NCI-H1048 (cell line): ENCODE measurements at places on chromosomes 16 and 17.

- no peak for DNase-seq
Observed at GRCh38 chr17:60769327-60769726, 91.7 kb downstream of the BCAS3 start.

DNA sequence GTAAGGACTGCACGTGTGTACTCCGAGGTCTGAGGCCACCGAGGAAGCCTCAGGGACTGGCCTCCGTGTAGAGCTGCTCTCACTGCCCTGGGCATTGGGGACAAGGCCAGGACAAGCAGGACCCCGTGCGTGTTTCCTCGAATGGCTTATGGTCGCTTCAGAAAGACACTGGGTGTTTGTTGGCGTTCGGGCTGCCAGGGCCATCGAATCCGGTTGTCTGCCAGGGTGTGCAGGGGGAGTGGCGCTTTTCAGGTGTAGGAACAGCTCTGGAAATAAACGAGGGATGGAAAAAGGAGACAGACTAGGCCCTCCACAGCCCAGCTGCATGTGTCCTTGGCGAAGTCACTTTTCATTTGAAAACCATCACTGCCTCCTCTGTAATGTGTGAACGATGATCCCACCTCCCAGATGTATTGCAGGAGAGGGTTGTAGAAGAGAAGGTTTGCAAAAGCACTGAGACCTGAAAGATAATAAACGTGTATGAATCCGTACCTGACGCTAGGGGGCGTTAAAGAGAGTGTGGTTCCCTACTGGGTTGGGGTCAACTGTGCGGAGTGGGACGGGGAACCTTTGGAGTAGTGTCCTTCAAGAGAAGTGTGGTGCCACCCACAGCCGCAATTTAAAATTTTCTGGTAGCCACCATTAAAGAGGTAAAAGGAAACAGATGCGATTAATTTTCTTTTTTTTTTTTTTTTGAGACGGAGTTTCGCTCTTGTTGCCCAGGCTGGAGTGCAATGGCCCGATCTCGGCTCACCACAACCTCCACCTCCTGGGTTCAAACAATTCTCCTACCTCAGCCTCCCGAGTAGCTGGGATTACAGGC is 2.1 kb upstream of the ZSCAN10 start:
- DNase-seq: no peak

DNA sequence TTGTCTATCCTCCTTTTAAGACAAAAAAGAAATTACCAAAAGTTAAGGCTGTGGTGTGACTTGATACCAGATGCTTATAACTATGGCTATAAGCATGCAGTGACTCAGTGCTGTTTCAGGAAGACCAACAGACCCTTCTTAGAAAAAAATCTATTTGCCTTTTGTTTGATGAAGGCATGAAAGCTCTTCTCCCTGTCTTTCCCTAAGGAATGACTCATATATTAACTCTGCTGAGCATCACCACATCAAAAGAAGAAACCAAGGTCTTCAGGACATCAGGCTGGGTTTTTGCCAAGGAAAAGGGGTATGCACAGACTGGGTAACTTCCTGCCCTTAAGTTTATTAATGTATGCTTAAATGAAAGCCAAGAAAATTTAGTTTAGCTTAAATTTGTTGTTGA is 47.1 kb downstream of the VMP1 start:
- no peak for DNase-seq

DNA sequence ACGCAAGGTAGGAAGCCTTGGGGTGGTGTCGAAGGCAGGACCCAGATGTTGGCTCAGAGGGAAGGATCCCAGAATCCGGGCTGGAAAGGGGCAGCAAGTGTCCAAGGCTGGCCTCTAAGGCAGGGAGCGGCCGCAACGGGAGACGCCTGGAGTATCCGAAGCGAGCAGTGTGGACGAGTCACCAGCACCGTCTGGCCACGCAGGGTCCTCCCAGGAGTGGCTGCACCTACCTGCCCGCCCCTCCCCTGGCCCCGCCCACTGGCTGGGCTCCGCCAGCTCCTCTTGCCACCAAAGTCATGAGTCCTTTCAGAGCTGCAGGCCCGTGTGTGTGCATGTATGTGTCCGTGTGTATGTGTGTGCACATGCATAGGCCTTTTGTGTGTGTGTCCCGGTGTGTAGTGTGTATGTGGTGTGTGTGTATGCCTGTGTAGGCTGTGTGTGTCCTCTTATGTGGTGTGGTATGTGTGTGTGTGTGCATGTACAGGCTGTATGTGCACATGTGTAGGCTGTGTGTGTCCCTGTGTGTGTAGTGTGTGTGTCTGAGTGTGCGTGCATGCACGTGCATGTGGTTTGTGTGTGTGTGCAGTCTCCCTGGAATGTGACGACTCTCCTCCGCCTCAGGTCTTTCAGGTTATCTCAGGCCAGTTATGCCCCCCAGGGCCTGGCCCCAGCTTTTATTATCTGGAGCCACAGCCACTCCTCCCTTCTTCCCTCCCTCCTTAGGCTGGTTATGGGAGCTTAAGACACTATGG is at the start of gene PRSS8:
TSS of gene PRSS8 (minus strand) at position 193 of the 752 bp plus-strand sequence. CDS start 229 bp downstream, outside the sequence.
- DNase-seq: no peak

DNA sequence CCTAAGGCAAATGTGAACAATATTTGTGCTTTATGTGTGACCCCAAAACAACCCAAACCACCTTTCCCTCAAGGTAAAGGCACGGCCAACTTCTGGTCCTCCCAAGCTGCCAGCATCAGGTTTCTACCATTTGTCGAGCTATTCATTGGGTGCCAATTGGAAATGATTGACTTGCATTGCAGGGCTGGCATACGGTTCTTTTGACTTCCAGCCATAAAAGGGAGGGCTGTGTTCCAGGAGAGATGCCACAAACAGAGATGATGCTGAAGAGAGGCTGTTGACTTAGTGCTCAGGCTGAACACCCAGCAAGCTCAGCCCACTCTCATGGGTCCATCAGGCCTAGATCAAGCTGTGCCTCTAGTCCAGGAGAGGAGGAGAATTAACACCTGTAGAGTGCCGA is 252.4 kb downstream of the GRIN2A start:
- DNase-seq: no peak

GRCh38 chr17:15966183-15966878 is 21.4 kb downstream of the ADORA2B start:
- DNase-seq: no peak

DNA sequence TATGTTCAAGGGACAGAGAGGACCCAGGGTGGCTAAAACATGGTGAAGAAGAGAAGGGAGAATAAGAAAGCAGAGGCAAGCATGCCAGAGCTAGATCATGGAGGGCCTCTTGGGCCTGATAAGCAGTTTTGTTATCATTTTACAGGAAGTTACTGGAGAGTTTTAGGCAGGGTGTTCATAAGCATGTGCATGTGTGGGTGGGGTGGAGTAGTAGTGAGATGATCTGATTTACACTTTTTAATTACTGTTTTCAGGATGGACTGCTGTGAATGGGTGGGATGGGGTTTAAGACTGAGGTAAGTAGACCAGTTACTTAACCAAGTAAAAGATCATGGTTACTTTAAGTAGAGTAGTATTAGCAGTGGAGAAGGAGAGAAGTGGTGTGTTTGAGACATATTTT is 173.6 kb downstream of the PHKB start:
- no peak for DNase-seq

DNA sequence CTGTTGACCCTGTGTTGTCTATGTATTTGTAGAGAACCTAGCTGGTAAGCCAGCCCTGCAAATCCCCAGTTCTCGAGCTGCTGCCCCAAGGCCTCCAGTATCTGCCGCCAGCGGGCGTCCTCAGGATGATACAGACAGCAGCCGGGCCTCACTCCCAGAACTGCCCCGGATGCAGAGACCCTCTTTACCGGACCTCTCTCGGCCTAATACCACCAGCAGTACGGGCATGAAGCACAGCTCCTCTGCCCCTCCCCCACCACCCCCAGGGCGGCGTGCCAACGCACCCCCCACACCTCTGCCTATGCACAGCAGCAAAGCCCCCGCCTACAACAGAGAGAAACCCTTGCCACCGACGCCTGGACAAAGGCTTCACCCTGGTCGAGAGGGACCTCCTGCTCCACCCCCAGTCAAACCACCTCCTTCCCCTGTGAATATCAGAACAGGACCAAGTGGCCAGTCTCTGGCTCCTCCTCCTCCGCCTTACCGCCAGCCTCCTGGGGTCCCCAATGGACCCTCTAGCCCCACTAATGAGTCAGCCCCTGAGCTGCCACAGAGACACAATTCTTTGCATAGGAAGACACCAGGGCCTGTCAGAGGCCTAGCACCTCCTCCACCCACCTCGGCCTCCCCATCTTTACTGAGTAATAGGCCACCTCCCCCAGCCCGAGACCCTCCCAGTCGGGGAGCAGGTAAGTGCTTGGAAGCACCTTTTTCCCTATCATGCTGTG is 23.1 kb upstream of the CDC6 start:
- no peak for DNase-seq

DNA sequence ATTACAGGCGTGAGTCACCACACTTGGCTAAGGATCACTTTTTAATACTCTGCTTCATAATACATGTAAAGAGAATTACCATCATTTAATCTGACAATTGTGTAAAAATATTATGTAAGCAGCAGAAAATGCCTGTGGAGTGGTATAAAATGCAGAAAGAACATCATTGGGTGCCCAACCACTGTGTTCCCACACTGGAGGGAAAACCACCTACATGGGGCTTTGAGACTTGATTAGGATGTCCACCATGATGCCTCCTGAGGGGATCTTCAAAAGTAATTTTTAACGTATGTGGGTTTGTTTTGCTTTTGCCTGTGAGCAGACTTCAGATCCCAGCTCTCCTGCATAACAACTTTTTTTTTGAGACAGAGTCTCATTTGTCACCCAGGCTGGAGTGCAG is 18.8 kb downstream of the CFAP97D1 start:
- no peak for DNase-seq

DNA sequence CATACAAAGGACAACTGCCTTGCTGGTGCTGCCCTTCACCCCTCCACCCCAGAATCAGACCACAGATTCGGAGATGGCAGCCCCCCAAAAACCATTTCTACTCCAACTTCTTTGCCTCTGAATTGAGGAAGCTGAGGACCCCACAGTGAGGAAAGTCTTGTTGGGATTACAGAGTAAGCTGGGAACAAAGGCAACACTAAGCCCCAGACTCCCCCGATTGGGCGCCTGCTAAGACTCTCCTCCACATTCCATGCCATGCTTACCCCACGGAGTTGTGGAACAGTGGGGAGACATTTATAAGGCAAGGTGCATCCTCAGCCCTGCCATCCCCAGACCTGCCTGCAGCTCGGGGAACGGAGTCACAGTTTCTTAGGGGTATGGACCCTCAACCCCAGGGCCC is 1.9 kb downstream of the GIT1 start:
- DNase-seq: no peak
